ENCODE measurements at places on chromosomes 7 and 10. TPM values are rescaled to one million over a fixed set of nuclear protein-coding genes. Genes with fewer than 3 reads are reported as not detected.

DNA sequence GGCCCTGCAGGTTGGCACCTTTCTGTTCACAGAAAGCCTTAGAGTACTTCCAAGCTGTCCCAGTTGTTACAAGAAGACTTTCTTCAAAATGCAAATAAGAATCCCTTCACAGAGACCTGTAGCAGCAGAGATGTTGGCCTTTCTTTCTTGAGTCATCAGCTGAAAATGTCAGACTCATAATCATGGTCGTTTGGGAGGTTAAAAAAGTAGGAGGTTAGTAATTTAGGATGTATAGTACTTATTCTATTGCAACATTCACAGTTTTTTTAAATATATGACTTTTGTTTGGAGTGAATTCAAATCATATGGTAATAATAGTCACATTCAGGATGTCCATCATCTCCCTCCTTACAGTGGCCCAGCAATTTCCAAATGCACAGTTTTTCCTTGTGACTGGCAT lies 223.9 kb upstream of the GLI3 start:
- no peaks in the 10 kb centered on the region for H3K36me3 ChIP-seq
- H3K4me1 ChIP-seq = no peaks in the 10 kb centered on the region
- H3K27ac ChIP-seq = no peak overlapping the region
- H3K4me3 ChIP-seq = no peak overlapping the region
- no peaks in the 10 kb centered on the region for H3K27me3 ChIP-seq

DNA sequence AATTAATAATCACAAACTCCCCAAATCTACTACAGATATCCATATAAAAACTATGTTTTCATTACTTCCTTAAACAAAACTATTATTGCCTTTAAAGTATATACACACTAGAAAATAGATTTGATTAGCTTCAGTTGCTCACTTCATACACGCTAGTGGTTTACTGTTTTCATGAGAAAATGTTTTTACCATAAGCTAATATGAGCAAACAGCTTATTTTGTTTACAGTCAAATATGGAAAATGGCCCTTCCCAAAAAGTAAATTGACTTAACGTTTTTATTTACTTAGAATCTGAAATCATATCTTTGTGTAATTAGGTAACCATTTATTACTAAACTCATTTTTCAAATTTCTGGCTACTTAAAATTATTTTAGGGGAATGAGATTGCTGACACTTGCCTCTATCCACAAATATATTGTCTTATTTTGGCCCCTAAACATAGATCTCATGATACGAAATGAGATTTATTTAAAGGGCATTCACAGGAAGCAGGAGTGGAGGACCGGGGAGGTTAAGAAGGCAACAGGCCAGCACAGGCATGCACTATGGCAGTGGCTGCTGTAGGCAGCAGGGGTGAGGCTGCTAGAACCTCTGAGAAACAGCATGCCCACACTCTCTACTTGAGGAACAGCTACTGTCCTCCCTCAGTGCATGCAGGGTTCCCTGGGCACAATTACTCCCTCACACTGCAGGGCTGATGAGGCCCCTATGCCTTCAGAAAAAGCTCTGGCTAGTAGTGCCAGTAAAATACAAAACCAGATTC lies 29.6 kb upstream of the SOSTDC1 start:
- no peak overlapping the region for H3K4me3 ChIP-seq
- peak; percentile 33 for DNase-seq
- no peaks in the 10 kb centered on the region for H3K36me3 ChIP-seq

The OR2A1 gene
- not detected for polyA plus RNA-seq

The AASS gene
- polyA plus RNA-seq = 2.0 TPM

Data from stomach (tissue), 19 donors.